Ovary (tissue), 10 donors: ENCODE measurements at places on chromosomes 16 and 17.

DNA sequence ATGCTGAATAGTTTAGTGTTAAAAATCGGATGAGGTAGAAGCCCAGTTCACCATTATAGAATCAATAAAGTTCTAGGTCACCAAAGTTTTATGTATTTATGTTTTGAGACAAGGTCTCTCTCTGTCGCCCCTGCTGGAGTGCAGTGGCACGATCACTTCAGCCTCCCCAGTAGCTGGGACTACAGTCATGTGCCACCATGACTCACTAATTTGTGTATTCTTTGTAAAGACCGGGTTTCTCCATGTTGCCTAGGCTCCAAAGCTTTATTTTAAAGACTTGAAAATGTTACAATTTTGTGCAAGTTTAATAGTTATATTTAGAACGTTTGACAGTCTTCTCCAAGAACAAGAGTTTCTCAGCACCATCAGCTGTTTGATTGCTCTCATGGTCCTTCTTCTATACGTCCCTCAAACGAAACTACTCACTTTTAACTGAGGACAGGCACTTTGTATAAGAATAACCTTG lies 32.1 kb downstream of the NDE1 start:
- no peak for DNase-seq

DNA sequence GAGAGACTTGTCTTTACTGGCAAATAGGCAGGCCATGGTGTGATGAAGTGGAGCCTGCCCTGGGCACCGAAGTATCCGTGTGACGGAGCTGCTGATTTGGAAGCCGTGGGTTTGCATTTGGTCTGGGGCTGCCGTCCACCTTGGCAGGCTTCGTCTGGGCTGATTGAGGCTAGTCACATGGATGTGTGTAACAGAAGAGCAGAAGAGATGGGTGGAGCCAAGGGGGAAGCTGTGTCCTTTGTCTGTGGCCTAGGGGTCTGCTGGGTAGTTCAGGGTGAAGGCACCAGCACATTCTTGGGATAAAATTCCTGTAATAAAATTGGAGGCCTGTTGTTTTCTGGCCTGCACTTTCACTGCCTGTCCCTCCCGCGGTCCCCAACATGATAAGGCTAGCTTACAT lies 106.1 kb downstream of the AATF start:
- no peak for DNase-seq

GRCh38 chr17:62929320-62929719 lies 36.7 kb upstream of the TANC2 start:
- no peak for DNase-seq

GRCh38 chr17:17994271-17995069 lies 21.8 kb downstream of the DRC3 start:
- DNase-seq, result no peak

GRCh38 chr16:54053891-54054820 lies 232.4 kb downstream of the IRX3 start:
- DNase-seq, result no peak

GRCh38 chr17:69523244-69523861 lies 108.9 kb downstream of the MAP2K6 start:
- no peak for DNase-seq

DNA sequence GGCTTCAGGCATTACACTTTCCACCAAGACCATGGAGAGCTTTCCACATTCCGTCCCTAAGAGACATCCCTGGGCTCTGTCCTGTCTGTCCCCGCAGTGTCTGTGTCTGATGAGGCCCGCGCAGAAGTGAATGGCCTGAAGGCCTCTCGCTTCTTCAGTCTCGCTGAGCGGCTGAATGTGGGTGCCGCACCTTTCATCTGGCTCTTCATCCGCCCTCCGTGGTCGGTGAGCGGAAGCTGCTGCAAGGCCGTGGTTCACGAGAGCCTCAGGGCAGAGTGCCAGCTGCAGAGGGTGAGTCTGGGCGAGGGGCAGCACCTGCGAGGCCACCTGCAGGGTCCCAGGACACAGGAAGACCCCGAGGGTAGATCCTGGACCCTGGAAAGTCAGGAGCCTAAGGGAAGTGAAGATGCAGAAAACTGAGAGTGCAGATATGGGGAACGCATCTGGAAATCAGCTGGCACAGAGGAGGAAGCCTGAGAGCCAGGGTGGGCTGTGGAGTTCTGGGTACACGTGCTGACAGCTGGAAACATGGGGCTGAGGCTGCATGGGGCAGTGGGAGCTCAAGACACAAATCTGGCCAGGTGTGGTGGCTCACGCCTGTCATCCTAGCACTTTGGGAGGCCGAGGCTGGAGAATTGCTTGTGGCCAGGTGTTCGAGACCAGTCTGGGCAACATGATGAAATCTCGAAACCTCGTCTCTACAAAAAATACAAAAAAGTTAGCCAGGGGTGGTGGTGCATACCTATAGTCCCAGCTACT lies 8.0 kb downstream of the CCNF start:
- DNase-seq, result no peak

- peak; percentile 24 for DNase-seq
These were observed 586.3 kb downstream of the KCNJ18 start for GRCh38 chr17:22278302-22279275.

DNA sequence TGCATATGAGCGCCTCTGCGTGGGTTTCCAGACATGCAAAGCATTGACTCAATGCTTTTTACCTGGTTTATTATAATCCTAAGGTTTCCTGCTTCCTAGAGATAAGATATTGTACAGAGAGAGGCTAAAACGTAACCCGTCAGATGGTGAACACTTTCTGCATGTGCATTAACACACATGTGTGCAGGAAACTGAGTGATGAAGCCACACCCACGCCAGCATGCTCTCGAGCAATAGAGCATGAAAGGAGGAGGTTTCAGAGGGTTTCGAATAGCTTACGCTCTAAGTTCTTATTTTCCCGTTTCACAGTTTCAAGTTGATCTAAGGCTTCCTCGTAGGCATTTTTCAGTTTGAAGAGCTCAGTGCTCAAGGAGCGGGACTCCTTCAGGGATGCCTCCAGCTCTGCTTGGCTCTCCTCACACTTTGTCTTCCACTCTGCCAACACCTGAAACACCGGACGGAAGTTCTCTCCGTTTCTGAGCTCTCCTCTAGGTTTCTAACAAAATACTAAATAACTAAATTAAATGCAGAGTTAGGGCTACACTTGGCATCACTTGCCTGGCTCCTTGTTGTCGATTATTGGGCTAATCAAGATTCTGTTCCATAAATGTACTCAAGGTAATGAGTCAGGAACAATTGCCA lies 23.2 kb downstream of the MYH3 start:
- DNase-seq, result no peak

DNA sequence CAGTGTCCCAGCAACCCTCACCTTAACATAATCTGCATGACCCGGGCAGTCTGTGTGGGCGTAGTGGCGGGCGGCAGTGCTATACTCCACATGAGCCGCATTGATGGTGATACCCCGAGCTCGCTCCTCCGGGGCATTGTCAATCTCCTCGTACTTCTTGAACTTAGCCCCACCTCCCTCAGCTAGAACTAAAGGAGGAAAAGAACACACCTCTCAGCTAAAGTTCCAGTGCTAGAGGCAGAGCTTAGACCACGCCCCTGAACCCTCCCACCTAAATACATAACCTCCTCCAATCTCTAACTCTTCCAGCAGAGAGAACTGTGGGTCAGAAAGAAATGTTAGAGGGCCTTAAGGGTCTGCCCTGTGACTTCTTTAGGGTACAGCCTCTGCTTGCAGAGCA lies 855 bp downstream of the TUFM start:
- DNase-seq, result no peak

DNA sequence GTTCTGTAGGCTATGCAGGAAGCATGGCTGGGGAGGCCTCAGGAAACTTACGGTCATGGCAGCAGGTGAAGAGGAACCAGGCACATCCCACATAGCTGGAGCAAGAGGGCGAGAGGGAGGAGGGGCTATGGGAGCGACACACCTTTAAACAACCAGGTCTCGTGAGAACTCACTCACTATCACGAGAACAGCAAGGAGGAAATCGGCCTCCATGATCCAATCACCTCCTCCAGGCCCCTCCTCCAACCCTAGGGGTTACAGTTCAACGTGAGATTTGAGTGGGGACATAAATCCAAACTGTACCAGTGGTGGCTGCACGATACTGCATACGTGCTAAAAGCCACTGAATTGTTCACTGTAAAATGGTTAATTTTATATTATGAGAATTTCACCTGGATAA lies 26.1 kb upstream of the ENPP7 start:
- DNase-seq, result no peak

- no peak for DNase-seq
These were observed 787.9 kb upstream of the EEF2KMT start for GRCh38 chr16:5885521-5885920.

- peak; percentile 49 for DNase-seq
These were observed 3.5 kb upstream of the EZH1 start for GRCh38 chr17:42748202-42748907.

DNA sequence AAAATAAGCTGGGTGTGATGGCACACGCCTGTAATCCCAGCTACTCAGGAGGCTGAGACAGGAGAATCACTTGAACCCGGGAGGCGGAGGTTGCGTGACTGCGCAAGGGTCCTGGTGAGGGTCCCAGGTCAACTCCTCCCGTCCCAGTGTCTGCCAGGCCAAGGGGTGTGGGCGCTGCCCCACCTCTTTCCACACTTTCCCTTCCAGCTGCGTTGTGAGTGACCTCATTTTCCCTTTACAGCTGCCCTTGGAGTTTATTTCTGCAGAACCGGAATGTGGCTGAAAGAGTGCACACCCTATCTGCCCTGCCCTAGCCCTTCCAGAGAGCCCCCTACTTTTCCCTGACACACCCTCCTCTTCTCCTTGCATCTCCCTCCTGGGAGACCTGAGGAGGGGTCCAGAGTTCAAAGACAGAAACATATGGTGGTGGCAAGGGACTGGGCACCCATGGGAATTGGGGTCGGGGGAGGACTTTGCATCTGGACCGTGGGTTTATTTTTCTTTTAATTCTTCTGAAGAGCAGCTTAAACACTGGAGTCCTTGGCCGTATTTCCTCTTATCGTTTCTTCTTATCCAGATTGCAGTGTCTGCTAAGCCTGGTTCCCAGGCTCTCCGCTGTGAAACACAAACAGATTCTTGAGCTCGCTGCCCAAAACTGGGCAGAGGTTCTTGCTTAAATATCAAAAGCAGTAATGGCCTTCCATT lies 20.9 kb downstream of the MRC2 start:
- DNase-seq, result no peak

DNA sequence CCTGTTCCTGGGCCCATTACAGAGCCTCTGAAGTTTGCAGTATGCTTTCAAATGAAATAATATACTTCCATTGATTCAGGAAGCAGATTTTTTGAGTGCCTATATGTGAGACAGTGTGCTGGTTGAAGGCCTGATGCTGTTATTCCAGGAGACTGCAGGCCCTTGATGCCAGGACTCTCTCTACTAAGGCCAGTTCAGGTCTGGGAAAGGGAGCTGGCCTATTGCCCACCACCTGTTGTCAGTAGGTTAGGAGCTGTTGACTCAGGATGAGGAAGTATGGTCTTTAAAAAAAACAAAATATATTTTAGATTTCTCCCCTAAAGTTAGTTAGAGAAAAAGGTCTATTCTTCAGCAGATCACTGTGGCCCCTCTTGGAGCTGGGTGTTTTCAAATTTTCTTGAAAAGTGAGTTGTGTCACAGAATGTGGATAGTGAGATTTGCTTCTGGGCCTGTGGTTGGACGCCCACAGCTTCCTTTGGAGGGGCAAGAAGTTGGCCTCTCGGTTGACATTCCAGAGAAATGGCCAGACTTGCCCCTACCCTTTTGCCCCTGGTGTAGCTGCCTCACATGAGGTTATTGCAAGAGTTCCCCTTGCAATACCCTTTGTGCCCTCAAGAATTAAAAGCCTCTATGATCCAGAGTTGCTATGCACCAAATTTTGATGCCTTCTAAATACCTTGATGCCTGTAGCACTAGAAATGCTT lies 7.9 kb downstream of the ESRP2 start:
- DNase-seq, result no peak

- DNase-seq, result no peak
These were observed 53.0 kb downstream of the TMC6 start for GRCh38 chr17:78075545-78075944.

DNA sequence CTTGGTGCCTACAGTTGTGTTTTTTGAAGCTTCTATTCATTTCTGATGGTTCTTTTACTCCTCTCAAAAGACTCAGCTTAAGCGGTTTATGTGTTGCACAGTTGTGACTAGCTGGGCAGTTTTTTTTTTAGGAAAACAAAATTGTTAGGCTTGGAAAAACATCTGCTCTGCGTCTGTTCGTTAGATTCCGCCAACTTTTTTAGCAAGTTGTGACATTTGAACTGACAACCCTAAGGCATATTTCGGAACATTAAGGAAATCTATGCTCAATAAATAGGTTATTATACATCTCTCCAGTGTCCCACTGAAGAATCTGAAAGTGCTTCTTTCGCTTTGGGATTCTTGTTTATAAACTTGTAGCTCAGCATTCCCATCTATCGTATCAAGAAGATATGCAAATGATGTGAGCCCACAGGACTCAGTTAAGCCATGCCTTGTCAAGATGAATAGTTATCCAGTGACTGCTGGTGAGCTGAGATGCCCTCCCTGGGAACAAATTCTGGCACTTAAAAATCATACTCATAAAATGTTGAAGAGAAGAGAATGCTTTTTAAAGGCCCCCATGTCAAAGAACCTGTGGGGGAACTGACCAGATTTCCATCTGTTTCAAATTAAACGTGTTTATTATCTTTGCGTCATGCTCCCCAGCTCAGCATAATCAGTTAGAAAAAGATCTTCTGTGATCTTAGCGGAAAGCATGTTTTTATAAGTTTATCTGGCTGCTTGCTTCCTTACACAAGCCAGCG lies 109.0 kb upstream of the FAM20A start:
- no peak for DNase-seq

DNA sequence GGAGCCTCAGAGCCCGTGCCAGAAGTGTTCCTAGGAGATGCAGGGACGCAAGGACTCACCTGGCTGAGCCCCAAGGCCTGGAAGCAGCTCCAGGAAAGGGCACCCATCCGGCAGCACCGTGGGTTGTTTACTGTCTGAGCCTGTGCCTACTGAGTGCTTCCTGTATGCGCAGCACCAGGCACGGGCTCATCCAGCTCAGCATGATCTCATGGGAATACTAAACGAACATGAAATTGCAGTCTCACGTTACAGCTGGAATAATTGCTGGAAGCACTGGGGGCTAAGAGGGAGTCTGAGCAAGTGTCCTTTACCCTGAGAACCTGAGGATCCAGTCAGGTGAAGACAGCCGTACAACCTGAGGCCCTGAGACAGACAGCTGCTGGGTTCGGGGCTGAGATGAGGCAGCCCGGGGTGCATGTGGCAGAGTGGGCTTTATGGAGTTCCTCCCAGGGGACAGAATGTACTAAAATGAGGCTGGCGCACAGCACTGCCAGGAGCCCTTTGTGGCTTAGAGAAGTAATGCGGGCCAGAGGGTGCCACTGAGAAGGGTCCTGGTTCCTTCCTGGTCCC lies 5.4 kb downstream of the CTRL start:
- DNase-seq, result no peak

DNA sequence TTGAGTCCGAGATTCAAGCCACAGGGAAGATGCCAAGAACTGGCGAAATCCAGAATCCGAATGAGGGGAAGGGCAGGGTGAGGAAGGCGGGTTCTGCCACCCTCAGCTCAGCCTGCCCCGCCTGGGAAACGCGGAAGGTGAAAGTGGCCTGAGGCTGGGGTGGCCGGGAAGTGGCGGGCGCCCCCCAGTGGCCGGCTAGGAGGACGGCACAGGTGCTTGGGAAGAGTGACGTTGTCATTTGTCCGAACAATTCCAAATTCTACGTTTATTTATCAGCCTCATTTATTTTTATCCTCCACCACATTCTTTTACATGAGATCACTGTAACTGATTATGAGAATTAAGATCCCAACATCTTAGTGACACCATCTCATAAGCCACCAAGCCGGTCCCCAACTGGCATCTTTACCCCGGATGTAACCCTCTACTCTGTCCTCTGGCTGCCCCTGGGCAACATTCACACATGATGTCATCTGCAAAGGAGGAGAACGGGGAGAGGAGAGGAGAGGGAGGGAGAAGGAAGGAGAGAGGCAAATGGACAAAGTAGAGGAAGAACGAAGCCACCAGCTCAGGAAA lies 21.3 kb downstream of the SRCIN1 start:
- peak; percentile 59 for DNase-seq

- DNase-seq, result no peak
These were observed 391.4 kb downstream of the WWOX start for GRCh38 chr16:78490847-78491246.
